ENCODE measurements at places on chromosomes 5 and 9. TPM values are rescaled to one million over a fixed set of nuclear protein-coding genes. Genes with fewer than 3 reads are reported as not detected.

GRCh38 chr5:94969174-94969573, 315.7 kb downstream of the MCTP1 start:
- DNase-seq, result peak; percentile 29
- no peaks in the 10 kb centered on the region for H3K27me3 ChIP-seq
- no peak overlapping the region for H3K4me3 ChIP-seq
- H3K27ac ChIP-seq, result no peak overlapping the region
- no peaks in the 10 kb centered on the region for H3K4me1 ChIP-seq
- no peaks in the 10 kb centered on the region for H3K36me3 ChIP-seq

DNA sequence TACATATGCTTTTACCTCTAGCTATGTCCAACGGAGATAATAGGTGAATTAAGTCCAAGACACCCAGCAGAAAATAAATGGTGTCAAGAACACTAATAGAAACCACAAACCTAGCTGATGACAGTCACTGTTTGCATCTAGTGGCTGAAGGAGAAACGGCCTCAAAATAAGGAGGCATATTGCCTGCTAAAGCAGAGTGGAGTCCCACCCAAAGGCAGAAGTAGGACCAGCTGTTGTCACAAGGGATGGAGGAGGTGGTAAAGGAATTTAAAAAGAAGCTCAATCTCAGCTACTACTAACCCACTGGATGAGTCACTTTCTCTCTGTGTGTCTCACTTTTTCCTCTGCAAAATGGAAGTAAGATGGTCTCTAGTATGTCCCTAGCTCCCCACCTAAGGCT, 224.3 kb downstream of the GRIA1 start:
- no peaks in the 10 kb centered on the region for H3K27me3 ChIP-seq
- DNase-seq, result no peak
- no peaks in the 10 kb centered on the region for H3K36me3 ChIP-seq
- no peaks in the 10 kb centered on the region for H3K4me1 ChIP-seq

- no peaks in the 10 kb centered on the region for H3K36me3 ChIP-seq
- no peak overlapping the region for H3K27ac ChIP-seq
- no peaks in the 10 kb centered on the region for H3K27me3 ChIP-seq
- DNase-seq, result no peak
Observed at GRCh38 chr9:15160673-15161072, 146.3 kb downstream of the TTC39B start.

DNA sequence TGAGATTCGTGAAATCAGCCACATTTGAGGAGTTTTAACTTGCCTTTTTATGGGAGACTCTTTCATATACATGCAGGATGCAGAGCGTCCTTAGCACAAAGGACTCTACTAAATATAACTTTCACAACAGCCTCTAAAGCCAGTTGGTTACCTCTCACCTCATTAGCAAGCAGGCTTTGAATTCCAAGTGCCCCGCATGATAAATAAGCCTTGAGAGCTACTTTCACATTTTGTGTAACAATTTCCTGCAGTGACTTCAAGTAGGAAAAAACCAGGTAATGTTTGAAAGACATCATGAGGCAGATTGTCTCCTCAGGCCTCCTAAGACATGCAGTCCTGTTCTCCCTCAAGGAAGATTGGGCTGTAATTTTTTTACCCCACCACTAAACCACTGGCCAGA, 50.5 kb downstream of the RALGPS1 start:
- no peaks in the 10 kb centered on the region for H3K36me3 ChIP-seq
- H3K4me1 ChIP-seq, result no peaks in the 10 kb centered on the region
- DNase-seq, result no peak
- no peaks in the 10 kb centered on the region for H3K27me3 ChIP-seq
- no peak overlapping the region for H3K4me3 ChIP-seq
- H3K27ac ChIP-seq, result no peak overlapping the region

- H3K27ac ChIP-seq, result no peak overlapping the region
- DNase-seq, result no peak
- no peaks in the 10 kb centered on the region for H3K36me3 ChIP-seq
Observed at GRCh38 chr5:175853573-175854230, 17.7 kb upstream of the CPLX2 start.

Gene RMI1
- total RNA-seq, result 35.7 TPM

Gene TAS2R1
- total RNA-seq, result not detected

Gene LTC4S
- total RNA-seq, result not detected

Measured in neural progenitor cell (in vitro differentiated cells).